ENCODE measurements at places on chromosomes 5 and 9.

DNA sequence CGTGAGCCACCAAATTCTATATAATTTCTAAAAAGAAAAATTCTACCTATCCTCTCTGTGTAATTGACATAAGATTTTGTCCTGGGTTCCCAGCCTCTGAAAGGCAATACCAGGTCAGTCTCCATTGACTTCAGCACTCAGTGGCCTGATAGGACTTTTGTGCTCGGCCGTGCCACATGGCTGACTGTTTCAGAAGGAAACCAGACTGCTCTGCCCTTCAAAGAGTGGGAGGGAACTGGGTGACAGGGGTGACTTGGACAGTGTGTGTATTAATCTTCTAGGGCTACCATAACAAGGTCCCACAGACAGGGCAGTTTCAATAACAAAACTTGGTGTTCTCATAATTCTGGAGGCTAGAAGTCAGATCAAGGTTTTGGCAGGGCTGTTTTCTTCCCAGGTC lies 43.0 kb downstream of the ARHGAP26 start:
- no peak for DNase-seq

DNA sequence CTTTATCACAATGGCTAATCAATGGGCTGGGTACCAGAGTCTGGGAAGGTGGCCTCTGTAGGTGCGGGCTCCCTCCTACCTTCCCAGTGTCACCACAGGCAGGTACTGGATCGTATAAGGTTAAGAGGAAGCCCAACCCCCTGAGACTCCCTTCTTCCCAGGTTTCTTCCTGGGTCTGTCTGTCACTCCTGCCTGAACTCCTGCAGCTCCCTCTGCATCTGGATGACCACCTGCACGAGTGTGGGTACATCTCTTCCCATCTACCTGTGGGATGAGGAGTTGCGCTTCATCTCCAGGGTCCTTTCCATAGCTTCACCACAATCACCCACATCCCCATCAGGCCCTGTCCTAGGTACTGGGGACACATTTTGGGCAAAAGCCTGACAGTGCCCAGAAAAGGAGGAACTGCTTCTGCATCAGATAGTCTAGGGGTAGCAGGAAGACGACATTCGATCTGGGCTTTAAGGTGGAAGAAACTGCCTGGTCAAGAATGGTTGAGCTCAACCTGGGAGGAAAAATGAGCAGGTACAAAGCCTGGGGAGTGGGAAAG lies 112.2 kb upstream of the ALDH1B1 start:
- no peak for DNase-seq

- peak; percentile 53 for DNase-seq
Observed at GRCh38 chr5:53095931-53096525, 13.5 kb downstream of the MOCS2 start.

GRCh38 chr5:121027636-121028035 lies 563.5 kb downstream of the PRR16 start:
- no peak for DNase-seq

DNA sequence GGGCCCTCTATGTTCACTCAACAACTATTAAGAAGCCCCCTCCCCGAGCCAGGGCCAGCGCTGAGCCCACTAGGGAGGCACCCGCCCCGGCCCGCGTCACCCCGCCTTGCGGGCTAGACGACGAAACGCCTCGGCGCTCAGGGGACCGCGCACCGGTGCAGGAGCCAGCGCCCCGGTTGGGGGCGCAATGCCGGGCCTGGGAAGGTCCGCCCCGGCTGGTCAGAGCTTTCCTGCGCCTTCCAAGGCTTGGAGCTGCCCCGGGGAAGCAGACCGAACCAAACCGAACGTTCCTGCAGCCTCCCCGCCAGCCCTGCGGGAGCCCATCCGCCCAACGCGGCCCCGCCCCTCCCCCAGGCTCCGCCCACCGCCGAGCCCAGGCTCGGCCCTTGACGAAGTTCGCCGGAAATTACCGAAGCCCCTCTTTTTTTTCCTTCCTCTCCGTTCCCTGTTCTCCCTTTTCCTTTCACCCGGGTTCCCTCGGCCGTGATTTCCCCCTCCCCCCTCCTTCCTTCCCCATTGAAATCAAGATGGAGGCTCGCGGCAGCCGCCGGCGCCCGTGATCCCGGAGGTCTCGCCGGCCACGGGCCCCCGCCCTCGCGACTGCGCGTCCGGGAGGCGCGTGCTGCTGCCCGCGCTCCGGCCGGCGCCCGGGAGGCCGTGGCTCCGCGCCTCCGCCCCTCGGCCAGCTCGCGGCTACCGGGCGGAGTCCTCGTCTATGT lies at the start of gene TRIO:
TRIO (plus strand) TSS at position 516 of the 719 bp plus-strand sequence. CDS start 384 bp downstream, outside the sequence.
- peak; percentile 92 for DNase-seq

GRCh38 chr5:175547842-175548241 lies 69.5 kb downstream of the SFXN1 start:
- DNase-seq, result no peak

DNA sequence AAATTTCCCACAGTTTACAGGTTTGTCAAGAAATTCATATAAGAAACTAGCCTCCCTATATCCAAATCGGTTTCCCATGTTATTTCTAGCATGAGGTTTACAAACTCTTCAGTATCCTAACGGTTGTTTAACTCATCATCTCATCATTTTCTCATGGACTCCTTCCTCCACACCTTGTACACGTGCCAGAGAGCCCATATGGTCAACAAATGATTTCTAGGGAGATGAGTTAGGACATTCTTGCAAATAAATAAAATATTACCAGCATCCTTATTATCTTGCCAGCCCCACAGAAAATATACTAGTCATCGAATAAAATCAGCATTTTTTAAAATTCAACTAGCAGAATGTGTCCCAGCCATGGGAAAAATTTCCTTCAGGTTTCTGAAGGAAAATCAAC lies 285.2 kb downstream of the EBF1 start:
- DNase-seq, result no peak

- no peak for DNase-seq
Observed at GRCh38 chr5:4646715-4647375, 493.3 kb upstream of the ADAMTS16 start.

DNA sequence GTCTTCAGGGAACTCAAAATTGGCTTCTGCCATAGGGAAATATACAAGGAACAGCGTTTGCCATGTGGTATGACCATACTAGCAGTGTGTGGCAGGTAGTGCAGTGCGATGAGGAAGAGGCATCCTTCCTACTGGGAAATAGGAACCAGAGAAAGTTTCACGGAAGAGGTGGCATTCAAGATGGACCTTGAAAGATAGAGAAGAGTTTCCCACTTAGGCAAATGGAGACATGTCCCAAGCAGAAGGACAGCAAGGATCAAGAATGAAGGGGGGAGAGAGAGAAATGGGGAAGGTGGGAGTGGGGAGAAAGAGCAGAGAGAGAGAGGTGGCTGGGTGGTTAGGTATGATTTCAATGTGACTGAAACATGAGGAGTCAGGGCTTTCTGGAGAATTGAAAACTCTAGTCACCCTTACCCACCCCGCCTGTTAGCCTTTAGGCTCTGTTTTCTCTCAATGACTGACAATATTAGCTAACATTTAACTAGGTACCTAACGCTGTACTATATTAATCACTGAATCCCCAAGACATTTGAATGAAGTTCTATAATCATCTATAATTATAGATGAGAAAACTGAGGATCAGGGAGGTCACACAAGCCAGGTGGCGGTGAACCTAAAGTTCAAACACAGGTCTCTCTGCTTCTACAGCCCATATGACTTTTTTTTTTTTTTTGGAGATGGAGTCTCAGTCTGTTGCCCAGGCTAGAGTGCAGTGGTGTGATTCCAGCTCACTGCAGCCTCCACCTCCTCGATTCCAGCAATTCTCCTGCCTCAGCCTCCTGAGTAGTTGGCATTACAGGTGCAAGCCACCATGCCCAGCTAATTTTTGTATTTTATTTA lies 171.3 kb downstream of the NR3C1 start:
- DNase-seq, result no peak

GRCh38 chr5:69492391-69492922 lies at the start of gene OCLN:
OCLN (plus strand) TSS chr5:69492790; CDS start chr5:69504245, 11,455 bp downstream.
- DNase-seq, result peak; percentile 34

- no peak for DNase-seq
Observed at GRCh38 chr9:94175669-94176068, 83.4 kb upstream of the ZNF169 start.

DNA sequence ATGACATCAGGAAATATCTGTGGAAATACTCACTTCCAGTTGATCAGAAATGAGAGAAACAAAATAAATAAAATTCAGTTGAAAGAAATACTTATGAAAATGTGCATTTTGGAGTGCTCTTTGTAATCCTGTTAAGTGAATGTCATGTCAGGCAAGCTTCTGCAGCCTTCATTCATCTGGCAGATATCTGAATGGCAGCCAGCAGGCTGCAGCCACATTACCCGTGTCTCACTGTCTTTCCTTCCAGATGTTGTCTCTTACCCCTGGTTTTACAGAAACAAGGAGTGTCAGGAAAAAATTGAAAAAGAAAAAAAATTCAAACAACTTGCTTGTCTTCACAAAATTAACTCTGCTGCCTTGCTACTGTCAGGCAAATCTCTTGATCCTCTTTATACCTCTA lies 445.0 kb upstream of the RIOK2 start:
- no peak for DNase-seq

- DNase-seq, result no peak
Observed at GRCh38 chr9:127446713-127447415, 4.3 kb downstream of the RPL12 start.

- DNase-seq, result no peak
Observed at GRCh38 chr5:142426129-142427014, 101.6 kb upstream of the SPRY4 start.

GRCh38 chr5:34731435-34732232 lies 75.5 kb downstream of the RAI14 start:
- no peak for DNase-seq

- no peak for DNase-seq
Observed at GRCh38 chr9:78692871-78693270, 395.9 kb downstream of the PSAT1 start.

DNA sequence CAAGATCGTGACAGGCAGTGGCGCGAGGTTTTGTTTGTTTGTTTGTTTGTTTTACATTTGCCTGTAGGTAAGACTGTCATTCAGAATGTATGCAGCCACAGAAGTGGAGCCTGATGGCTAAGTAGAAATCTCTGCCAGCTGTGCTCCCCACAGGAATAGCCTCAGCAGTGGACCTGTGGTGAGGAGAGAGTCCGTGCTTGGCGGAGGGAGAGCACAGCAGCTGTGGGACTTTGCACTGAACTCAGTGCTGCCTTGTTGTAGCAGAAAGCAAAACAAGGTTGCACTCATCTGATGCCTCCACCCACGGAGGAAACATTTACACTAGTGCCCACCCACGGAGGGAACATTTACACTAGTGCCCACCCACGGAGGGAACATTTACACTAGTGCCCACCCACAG lies 4.4 kb upstream of the ZNF782 start:
- DNase-seq, result no peak

- DNase-seq, result no peak
Observed at GRCh38 chr9:131886826-131887225, 146.9 kb upstream of the RAPGEF1 start.

DNA sequence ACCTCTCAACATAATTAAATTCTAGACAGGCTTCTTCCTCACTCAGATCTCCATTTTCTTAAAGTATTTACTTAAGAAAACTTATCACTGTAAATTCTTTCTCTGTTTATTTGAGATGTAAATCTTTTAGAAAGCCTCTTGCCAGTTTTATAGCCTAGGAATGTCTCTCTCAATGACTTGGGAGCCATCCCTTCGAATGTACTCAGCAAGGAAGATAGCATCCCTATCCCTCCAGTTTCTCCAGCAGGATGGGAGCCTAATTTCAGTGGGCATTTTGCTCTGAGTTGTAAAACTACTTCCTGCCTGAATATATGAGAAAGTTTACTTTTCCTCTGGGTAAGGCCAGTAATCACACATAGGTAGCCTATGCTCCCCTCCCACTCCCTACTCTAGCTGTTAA lies 558.5 kb upstream of the ARRDC3 start:
- DNase-seq, result no peak

GRCh38 chr9:91803970-91804752 lies 145.9 kb downstream of the ROR2 start:
- no peak for DNase-seq

DNA sequence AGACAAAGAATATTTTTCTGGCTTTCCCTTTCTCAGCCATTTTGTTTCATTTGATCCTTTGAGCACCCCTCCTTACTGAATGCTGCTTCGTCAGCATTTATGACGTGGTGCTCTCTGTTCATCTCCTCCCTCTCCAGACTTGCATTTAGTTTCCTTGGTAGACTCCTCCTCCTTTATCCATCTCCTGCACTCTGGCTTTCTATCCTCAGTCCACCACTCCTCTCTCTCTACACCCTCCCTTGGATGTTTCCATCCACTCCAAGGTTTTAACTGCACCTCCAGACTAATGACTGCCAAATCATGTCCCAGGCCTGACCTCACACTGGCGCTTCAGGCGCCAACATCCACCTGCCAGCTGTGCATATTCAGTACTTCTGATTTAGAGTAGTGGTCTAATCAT lies 245.4 kb downstream of the RAB3C start:
- no peak for DNase-seq

DNA sequence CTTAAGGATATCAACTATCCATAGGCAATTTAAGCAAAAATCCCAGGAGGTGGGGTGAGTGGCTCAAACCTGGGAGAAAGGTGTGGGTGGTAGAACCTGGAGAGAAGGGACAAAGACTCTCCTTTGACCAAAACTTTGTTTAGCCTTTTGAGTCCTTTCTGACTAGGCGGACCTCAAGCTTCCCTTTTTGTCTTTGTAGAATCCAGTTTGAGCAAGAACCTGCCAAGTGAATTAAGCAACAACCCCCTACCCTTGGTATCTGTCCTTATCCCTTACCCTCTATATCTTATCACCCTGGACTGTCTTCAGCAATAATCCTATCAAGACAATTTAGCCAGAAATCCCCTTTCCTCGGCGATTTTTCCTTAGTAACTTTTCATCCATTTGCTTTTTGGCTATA lies 53.5 kb upstream of the SLC28A3 start:
- DNase-seq, result no peak

DNA sequence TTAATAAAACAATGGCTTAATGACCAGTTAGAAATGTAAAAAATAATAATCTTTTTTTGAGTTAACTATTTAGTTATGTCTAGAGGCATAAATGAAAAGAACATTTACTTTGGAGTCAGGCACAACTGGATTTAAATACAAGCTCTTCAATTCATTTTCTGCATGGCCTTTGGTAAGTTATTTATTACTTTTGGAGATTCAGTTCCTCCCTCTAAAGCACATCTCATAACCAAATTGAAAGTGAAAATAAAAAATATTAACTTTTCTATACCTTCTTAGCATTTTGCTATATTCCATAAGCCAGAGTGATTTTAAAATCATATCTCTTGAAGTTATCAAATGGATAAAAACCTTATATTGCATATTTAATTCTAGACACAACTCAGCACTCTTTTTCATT lies 434.9 kb upstream of the SMARCA2 start:
- no peak for DNase-seq

DNA sequence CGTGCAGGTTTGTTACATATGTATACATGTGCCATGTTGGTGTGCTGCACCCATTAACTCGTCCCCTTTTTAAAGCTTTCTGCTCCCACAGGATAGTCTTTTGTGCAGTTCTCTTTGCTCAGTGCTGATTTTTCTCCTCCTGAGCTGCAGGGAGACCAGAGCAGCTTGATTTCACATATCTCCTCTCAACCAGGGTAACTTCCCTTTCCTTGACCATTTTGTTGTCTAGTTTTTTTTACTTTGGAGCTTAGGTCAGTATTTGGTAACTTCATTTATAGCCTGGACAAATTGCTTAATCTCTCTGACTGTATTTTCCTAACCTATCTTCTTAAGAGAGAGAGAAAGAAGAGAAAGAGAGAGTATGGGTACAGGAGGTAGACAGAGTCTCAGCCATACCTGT lies 137.1 kb upstream of the ZNF366 start:
- DNase-seq, result no peak

GRCh38 chr9:133714606-133715294 lies 23.4 kb downstream of the SARDH start:
- DNase-seq, result no peak

GRCh38 chr9:136723362-136723976 lies 11.1 kb downstream of the DIPK1B start:
- no peak for DNase-seq

GRCh38 chr5:122424132-122424531 lies 112.1 kb downstream of the SNCAIP start:
- no peak for DNase-seq
